NCI-H1417 (cell line): ENCODE measurements at places on chromosomes 16 and 17.

- no peak for DNase-seq
These were observed 5.9 kb downstream of the MEIOB start for GRCh38 chr16:1865902-1866690.

DNA sequence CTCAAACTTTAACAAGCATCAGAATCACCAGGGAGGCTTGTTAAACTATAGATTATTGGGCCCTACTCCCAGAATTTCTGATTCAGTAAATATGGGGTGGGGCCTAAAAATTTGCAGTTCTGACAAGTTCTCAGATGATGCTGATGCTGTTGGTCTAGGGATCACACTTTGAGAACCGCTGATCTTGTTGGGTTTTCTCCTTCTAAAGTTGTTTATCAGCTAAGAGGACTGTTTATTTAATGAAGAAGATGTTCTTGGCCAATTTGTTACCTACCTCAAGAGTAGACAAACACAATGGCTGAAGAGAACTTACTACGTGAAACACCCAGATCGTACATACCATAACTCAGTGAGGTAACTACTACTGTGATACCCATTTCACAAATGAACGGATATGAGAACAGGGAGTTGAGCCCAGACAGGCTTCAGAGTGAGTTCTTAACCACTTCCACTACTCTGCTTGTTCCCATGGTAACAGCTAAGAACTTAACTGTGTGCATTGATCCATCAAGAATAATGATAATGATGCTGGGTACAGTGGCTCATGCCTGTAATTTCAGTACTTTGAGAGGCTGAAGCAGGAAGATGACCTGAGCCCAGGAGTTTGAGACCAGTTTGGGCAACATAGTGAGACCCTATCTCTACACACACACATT lies 85.3 kb upstream of the NSRP1 start:
- DNase-seq = no peak

GRCh38 chr17:622356-622755 lies 92.3 kb downstream of the VPS53 start:
- no peak for DNase-seq

GRCh38 chr16:52446080-52446479 lies 100.9 kb downstream of the TOX3 start:
- DNase-seq = peak; percentile 34

GRCh38 chr16:410516-411178 lies 9.0 kb downstream of the DECR2 start:
- DNase-seq = no peak

DNA sequence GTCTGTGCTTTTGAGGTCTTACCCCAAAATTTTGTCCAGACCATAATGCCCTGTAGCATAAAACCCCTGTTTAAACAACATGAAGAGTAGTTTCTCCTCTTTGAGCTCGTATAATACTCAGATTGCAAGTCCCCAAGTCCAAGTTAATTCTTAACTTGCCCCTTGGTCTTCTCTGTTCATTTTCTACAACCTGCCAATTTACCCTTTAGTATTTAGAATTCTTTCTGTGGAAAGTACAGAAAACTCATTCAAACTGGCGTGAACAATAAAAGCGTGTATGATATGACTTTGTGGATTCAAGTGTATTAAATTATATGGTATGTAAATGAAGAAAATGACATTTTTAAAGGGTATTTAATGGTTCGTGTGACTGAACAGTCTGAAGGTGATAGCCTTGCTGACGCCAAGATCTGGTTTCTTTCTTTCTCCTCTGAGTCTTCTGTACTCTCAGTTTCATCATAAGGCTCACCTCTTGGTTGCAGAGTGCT lies 185.6 kb downstream of the PRKCA start:
- no peak for DNase-seq

DNA sequence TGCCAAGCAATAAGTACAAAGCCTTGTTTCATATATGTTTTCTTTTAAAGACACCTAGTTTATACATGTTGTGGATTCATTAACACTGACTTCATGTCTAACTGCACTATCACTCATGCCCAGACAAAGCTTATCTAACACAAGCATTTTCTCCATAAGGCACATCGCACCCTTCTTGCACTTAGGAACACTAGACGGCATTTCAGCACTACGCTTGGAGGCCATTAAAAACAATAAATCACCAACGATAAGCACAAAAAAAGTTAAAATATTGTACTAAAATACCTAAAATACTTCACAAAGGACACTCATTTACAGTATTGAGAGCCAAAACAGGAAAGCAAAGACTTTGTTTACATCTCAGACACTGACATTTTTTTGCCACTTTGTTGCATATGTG lies 39.0 kb upstream of the TEKT3 start:
- DNase-seq = no peak

- DNase-seq = no peak
These were observed 70.7 kb downstream of the TEX14 start for GRCh38 chr17:58621174-58621573.

- no peak for DNase-seq
These were observed 287.3 kb upstream of the MAF start for GRCh38 chr16:79887541-79888540.

- DNase-seq = no peak
These were observed 21.2 kb downstream of the SAP30BP start for GRCh38 chr17:75688209-75688825.

- DNase-seq = no peak
These were observed 594 bp upstream of the SLC22A31 start for GRCh38 chr16:89200850-89201411.

DNA sequence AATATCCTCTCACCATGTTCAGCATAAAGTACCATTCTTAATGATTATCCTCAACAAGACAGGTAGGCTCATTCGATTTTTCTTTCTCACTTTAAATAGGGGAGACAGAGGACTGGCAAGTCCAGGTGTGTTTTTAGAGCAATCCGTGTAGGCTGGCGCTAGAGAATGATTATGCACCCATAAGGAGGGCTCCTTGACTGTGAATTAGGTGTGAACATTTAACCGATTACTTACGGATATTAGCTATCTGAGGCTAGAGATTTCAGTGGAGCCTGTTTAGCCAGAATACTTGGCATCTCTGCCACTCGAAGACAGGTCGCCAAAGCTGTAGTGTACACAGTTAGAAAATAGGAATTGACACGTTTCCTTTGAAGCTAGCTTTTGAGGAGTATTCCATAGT lies 1.9 kb downstream of the SEC14L1 start:
- no peak for DNase-seq

- DNase-seq = peak; percentile 78
These were observed at the start of gene CENPV for GRCh38 chr17:16353317-16354174. Gene CENPV, minus strand, starts transcription at chr17:16353469. Its CDS starts 33 bp downstream, at chr17:16353436.

GRCh38 chr17:784143-784542 lies 2.0 kb downstream of the MRM3 start:
- DNase-seq = no peak

DNA sequence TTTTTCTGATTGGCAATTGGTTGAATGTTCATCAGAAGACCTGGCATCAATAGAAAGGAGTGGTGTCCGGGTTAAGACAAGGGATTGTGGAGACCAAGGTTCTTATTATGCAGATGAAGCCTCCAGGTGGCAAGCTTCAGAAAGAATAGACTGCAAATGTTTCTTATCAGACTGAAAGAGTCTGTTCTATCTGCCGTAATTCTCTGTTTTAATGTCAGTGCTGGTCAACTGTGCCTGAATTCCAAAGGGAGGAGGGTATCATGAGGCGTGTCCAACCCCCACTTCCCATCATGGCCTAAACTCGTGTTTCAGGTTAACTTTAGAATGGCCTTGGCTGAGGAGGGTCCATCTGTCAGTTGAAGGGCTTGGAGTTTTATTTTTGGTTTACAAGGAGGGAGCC lies 60.4 kb upstream of the AKTIP start:
- no peak for DNase-seq

GRCh38 chr16:72023962-72024361 lies 15.4 kb downstream of the DHODH start:
- DNase-seq = no peak

DNA sequence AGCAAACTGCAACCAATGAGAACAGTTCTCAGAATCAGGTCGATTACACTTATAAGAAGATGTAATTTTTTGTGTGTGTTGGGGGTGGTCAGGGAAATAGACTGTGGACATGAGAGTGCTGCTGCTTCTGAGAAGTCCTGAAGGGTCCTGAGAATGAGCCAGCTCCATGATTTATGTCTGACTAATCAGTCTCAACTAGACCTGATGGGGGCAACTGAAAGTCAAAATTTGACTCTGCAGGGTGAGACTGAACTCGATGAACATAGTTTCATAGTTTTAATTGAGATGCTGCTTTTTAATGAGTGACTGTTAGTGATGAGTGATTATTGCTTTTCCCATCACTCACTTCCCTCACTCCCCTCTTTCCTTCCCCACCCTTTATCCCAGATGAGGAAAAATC lies 37.3 kb downstream of the SMARCE1 start:
- no peak for DNase-seq

GRCh38 chr16:84532855-84533486 lies 28.5 kb upstream of the MEAK7 start:
- no peak for DNase-seq

DNA sequence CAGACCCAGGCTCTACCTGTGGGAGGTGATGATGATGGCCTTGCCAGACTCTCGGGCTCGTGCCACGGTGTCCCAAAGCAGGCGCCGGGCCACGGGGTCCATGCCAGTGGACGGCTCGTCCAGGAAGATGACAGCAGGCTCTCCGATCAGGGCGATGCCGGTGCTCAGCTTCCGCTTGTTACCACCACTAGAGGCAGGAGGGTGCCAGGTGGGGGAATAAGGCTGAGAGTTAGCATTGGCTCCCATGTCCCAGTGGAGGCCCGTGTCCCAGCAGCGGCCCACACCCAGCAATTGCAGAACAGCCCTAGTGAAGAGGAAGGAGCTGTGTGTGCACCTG lies 10.3 kb upstream of the RNPS1 start:
- DNase-seq = no peak

DNA sequence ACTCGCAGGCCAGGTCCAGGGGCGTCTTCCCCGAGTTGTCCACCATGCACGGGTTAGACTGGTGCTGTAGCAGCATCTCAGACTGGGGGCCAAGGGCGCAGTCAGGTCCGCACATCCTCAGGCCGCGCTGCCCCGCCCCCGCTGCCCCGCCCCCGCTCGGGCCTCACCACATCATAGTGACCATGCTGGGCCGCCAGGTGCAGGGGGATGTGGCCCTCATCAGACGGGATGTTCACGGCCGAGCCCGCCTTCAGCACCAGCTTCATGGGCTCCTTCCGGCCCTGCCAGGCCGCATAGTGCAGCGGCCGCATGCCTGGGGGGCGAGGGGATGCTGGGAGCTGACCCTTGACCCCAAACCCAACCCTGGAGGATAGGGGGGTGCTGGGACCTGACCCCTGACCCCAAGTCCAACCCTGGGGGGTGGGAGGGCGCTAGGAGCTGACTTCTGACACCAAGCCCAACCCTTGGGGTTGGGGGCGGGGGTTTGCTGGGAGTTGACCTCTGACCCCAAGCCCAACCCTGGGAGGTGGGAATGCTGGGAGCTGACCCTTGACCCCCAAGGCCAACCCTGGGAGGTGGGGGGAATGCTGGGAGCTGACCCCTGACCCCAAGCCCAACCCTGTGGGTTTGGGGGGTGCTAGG lies 7.0 kb downstream of the CASKIN1 start:
- no peak for DNase-seq

- no peak for DNase-seq
These were observed 7.8 kb downstream of the SUMO2 start for GRCh38 chr17:75174996-75175395.

GRCh38 chr16:11181899-11182279 lies 74.1 kb downstream of the SOCS1 start:
- no peak for DNase-seq

- no peak for DNase-seq
These were observed 70.7 kb upstream of the PLCG2 start for GRCh38 chr16:81708266-81709015.

- no peak for DNase-seq
These were observed 79.5 kb upstream of the RPL38 start for GRCh38 chr17:74123866-74124444.

GRCh38 chr16:68299571-68300453 lies 10.9 kb downstream of the SLC7A6OS start:
- peak; percentile 53 for DNase-seq

DNA sequence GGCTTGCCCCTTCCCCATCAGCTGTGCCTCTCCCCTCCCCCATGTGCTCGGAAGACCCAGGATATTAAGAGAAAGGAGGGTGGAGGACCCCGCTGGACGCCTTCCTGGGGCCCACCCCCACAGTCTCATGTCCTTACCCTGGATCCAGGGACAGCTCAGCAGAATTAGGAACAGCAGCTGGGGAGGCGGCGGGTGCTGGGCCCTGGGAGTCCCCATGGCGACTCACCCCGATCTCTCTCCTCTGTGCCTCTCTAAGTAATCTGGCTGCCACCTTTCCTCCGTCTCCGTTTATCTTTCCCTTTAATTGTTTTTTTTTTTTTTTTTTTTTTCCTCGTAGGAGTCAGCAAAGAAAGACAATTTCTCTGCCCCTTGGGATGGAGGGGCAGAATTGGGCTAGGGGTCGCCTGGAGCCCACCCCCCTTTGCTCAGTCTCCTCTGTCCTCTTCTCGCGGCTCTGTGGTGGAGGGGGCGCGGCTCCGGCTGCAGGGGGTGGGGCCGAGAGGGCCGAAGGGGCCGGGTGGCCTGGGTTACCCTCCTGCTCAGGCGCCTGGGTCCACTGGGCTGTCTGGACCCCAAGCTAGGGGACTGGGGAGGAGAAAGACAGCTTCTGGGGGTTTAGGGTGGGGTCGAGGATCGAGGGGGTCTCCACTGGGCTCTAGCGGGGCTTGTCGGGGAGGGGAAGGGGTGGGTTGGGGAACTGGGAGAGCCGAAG lies 390 bp downstream of the SEZ6L2 start:
- peak; percentile 79 for DNase-seq

DNA sequence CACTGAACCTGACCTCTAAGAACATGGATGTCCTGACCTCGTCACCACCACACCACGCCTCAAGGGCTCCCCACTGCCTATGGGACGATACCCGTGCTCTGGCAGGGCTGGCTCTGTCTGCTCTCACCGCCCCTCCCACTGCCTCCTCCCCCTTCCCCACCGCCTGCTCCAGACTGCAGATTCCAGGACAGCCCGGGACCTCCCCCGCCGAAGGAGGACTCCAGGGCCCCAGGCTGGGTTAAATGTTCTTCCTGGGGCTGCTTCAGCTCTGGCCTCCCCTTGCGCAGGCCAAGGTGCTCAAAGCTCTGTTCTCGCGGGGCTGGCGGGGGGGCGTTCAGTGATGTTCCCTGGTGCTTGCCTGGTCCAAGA lies 3.1 kb downstream of the NPW start:
- no peak for DNase-seq

- no peak for DNase-seq
These were observed 398.0 kb downstream of the NPIPA8 start for GRCh38 chr16:17938546-17938945.

- DNase-seq = no peak
These were observed 77.6 kb downstream of the NF1 start for GRCh38 chr17:31172388-31172787.

DNA sequence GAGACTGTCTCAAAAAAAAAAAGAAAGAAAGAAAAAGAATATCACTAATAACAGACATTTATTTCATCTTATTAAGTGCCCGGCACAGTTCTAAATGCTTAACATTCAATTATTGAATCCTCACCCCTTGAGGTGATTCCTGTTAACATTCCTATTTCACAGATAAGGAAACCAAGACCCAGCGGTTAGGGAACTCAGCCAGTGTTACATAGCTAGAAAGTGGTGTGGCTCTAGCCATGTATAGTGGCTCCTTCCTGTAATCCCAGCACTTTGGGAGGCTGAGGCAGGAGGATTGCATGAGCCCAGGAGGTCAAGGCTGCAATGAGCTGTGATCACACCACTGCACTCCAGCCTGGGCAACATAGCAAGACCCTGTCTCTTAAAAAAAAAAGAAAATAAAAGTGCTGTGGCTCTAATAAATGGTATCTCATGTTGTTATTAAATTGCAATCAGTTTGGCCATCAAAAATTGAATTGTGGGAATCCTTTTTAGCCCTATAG lies 28.1 kb downstream of the ZNRF1 start:
- no peak for DNase-seq

GRCh38 chr16:4110680-4111079 lies 5.6 kb downstream of the ADCY9 start:
- DNase-seq = no peak
